CD4-positive, alpha-beta T cell treated with Interferon gamma for 1 hour (primary cell): ENCODE measurements at places on chromosomes 11 and 22.

DNA sequence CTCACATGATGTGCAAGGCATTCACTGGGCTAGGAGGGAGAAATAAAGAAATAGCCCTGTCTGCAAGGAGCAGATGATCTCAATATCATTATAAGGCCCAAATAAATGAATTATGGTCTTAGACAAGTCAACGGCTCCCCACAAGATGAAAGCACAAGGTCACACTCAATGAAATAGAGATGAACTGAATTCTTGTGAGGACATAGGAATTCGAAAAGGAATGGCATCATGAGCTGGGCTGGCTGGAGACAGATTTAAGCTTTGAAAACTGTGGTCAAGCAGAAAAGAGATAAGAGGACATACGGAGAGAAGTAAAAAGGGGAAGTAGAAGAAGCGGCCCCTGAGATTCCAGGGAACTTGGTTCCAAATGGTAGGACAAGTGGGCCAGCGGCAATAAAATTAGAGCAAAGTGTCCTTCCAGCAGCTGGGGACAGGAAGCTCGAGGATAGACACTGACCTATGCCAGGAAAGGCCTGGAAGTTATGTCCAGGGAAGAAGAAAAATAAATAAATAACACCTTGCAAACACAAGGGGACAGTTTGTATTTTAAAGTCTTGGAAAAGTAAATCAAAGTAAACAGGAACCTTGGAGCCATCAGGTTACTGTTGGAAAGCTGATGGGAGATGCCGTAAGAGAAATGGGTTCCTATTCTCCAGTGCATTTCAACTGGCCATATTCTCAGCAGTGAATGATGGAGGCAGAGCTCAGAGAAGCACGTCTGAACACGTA, 37.8 kb downstream of the GALNT18 start:
- no peak for DNase-seq

DNA sequence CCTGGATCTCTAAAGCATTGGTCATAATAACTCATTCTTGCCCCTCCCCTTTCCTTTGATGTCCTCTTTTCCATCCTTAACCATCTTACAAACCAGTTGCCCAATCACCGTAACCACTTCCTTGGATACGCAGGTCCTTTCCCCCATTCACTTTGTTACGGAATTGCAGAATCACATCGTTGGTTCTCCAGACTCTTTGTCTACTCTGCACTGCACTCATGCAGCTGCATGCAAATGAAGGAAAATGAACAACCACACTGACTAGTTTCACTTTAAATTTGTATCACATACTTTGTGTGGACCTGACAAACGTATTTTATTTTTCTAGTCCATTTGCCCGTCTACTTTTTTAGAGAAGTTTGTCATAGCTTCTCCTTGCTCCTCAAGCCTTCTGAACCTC, 69.9 kb downstream of the SLC5A12 start:
- DNase-seq: no peak

DNA sequence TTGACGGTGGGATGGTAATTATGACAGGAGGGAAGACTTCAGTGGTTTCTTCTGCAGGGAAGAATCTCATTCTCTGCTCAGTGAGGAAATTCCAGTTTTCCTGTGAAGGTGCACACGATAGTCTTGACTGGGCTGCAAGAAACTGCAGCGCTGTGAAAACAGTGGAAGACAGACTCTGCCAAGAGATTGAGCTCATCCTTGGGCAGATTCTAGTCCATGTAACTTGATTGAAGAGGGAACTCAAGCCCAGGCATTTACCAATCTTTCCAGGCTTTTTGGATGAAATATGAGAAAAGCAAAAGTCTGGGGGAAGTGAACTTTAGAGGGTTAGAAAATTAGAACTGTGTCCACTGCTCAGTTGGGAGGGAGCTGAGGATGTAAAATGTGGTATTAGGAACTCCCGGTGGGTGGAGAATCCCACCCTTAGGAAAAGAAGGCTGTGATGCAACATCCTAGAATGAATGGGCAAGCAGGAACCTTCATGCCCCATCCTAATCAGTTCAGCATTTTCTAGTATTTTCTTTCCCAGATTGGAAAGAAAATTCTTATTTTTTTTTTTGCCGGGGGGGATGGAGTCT, 212.6 kb downstream of the DBX1 start:
- DNase-seq: no peak

DNA sequence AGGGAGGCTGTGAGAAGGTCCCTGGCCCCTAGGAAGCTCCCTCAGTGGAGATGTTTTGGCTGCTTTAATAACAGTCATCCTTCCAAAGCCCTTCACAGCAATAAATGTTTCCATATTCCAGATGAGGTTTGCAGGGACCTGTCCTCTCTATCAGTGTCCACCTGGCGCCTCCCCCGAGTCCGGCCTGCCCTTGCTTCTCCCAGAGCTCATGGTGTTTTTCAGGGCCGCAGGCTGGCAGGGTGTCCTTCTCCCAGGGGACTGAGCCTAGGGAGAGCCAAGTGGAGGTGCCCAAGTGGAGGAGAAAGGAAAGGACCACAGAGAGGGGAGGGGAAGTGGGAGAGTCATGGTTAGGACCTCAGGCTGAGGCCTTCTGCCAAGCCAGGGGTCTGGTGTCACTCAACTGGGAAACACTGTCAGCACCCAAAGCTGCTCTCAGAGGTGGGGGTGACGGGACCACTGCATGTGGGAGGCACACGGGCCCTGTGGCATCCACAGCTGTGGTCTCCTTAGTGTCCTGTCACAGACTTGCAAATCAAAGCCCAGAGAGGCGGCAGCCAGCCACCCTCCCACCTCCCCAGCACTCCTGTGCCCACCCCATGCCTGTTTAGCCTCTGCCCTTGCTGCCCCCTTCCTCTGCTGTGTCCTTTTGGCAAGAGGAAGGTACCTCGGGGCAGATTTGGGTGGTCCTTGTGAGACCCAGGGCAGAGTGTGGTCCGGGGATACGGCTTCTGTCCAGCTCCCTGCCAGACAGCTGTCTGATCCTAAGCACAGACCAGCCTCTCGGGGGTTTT, 6.4 kb downstream of the DERL3 start:
- DNase-seq: no peak

- DNase-seq: no peak
Observed at GRCh38 chr11:45924927-45925326, 2.5 kb downstream of the LARGE2 start.
